ENCODE measurements at places on chromosomes 7 and 10.

- DNase-seq: no peak
Observed at GRCh38 chr10:113427236-113427735, 125.6 kb upstream of the HABP2 start.

GRCh38 chr7:142632271-142633134 is 116.8 kb upstream of the PRSS1 start:
- peak; percentile 32 for DNase-seq

DNA sequence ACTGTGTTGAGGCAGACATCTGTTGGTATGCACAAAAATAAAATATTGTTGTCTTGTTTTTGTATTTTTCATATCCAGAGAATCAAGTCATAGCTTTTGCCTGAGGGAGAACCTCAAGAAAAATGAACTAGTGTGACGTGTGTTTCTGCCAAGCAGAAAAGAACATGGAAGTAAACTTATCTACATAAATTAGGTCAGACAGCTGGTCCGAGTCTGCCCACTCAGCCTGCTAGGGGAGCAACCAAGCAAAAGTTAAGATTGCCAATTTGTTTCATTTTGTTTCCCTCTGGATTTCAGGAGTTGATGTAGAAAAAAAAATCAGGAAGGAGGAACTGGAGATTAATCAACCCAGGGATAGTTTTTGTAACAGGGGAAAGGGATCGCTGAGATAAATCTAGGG is 572.4 kb upstream of the LRRTM3 start:
- DNase-seq: no peak

GRCh38 chr10:69092959-69093850 is 5.3 kb downstream of the SRGN start:
- peak; percentile 64 for DNase-seq

- no peak for DNase-seq
Observed at GRCh38 chr10:32412499-32412853, 33.5 kb upstream of the CCDC7 start.

DNA sequence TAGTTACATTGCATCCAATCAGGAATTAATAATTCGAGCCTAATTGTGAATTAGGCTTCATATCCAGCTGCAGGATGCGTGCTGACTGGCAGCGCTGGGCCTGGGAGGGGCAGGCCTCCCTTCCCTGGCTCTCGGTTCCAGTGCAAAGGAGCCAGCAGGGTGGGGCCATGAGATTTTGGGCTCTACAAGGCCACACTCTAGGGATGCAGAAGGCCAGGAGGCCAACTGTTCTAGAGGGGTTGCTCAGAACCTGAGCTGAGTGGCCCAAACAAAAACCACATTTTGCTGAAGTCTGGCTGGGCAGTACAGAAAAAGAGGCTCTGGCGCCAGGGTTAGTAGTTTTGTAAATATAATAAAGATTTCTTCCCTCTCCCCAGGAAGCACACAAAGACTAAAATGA is 72.3 kb downstream of the CLEC2L start:
- no peak for DNase-seq

- DNase-seq: no peak
Observed at GRCh38 chr10:104036069-104036384, 49.7 kb downstream of the COL17A1 start.

GRCh38 chr7:42237811-42238541 is 967 bp upstream of the GLI3 start:
- DNase-seq: peak; percentile 92

- DNase-seq: no peak
Observed at GRCh38 chr7:91942312-91942711, 1.6 kb downstream of the AKAP9 start.

GRCh38 chr10:57799625-57800024 is 468.1 kb downstream of the IPMK start:
- DNase-seq: no peak

DNA sequence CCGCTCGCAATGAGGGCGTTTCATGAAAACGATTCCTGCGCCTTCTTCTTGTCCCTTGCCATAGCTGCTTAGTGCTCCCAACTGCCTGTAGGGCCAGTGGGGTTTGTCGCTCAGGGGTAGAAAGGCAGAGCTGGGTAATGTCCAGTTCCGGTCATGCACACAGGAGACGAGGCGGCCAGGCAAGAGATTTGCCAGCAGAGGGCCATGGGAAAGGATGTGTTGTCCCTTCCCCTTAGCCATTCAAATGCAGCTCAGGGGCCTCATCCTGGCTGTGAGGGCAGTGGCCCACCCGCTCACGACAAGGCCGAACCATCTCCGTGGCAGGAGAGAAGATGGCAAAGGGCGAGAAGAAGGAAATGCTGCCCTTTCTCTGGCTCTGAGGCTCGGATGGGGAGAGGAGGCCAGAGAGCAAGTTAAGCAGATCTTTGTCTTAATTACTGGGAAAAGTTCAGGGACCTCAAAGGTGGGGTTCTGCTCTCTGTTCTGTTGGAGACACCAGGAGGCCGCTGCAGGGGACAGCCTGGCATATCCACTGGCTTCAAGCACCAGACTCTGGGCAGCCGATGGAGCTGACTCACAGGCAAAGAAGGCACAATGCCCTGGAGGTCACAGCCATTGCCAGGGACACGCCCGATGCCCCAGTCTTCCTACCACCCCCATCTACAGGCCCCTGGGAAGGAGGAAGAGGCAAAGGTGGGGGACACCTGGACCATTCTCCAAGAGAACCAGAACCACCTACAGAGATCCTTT is 534.8 kb upstream of the MGMT start:
- DNase-seq: no peak

DNA sequence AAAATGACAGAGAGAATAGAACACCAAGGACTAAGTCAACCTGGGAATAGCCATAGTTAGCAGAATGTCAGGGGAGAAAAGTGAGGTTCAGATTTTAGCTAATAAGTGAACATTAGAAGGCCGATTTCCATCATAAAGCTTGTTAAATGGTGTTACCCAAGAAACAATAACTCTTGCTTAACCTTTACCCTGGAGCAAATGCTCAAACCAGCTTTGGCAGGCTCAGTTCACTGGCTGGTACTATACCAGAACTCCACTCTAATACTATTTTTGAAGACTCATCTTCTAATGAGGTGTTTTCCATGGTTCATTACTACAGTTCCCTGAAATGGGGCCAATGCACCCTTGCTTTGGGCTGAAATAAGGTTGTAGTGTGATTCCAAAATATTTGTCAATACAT is 61.3 kb downstream of the RNLS start:
- DNase-seq: no peak

GRCh38 chr10:1187151-1187854 is 131.1 kb downstream of the WDR37 start:
- no peak for DNase-seq

GRCh38 chr7:12111422-12112405 is 99.4 kb upstream of the TMEM106B start:
- peak; percentile 70 for DNase-seq

- no peak for DNase-seq
Observed at GRCh38 chr7:128447941-128448564, 7.6 kb upstream of the HILPDA start.

- DNase-seq: no peak
Observed at GRCh38 chr10:114349522-114350215, 54.6 kb downstream of the AFAP1L2 start.

DNA sequence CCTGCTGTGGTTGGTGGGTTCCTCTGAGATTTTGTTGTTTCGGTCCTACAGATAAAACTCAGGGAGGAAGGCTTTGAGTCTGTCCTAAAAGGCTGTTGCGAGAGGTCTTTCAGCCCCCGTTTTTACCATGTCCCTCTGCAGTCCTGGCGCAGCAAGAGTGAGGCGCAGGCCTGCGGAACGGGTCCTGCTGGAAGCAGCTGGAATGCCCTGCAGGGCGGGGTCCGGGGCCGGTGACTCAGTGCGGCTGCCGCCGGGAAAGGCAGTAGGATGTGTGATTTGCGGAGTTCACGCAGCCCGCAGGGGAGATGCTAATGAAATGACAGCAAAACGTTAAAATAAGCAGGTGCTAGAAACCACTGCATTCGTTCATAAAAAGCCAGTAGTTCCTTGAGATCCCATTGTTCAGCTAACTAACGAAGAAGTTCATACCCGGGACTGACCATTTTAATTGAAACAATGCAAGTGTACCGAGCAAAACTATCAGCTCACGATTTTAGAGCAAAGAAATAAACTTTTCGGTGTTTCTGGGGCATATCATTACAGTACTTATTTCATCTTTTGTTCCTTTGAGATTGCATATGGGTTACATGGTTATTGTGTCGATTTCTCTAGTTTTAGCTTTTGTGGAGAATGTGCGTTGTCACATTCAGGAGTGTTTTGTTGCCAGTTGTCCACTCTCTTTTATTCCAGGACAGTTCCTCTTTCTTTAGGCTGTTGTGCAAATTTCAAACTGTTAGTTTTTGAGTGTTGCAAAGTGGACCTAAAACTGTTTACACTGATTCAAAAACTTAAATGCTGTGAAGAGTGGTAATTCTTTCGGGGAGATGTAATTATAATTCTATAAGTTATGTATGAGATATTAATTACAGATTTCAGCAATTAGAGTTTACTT is 783 bp downstream of the ANLN start:
- peak; percentile 88 for DNase-seq

DNA sequence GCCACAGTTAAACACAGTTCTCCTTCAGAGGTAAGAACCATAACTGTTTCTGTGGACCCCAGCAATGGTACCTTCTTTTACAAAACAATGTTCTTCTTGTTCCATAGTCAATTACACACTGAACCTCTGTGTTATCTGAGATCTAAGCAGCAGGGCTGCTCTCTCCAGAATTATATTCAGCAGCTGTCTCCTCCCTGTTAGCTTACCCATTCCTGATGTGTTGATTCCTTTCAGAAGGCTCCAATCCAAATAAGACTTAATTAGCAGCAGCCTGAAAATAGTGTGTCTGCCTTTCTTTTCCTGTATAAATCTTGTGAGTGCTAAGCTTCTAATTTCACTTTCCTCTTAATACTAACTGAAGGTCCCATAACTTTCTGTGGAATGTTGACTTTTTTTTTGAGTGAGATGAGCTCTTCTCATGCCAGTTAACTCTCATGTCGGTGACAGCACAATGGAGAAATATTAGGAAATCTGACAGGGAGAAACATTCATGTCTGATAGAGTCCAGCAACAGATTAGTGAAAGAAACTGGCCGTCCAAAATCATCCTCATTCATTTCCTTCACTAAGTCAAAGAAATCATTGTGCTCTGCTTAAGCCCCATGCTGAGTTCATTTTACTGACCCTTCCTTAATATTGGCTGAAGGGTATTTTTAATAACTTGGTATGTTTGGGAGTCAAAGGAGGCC is 226.5 kb downstream of the PRKG1 start:
- no peak for DNase-seq

- no peak for DNase-seq
Observed at GRCh38 chr7:23687011-23687410, 7.0 kb downstream of the FAM221A start.

- DNase-seq: no peak
Observed at GRCh38 chr7:158174947-158175346, 412.7 kb downstream of the PTPRN2 start.

DNA sequence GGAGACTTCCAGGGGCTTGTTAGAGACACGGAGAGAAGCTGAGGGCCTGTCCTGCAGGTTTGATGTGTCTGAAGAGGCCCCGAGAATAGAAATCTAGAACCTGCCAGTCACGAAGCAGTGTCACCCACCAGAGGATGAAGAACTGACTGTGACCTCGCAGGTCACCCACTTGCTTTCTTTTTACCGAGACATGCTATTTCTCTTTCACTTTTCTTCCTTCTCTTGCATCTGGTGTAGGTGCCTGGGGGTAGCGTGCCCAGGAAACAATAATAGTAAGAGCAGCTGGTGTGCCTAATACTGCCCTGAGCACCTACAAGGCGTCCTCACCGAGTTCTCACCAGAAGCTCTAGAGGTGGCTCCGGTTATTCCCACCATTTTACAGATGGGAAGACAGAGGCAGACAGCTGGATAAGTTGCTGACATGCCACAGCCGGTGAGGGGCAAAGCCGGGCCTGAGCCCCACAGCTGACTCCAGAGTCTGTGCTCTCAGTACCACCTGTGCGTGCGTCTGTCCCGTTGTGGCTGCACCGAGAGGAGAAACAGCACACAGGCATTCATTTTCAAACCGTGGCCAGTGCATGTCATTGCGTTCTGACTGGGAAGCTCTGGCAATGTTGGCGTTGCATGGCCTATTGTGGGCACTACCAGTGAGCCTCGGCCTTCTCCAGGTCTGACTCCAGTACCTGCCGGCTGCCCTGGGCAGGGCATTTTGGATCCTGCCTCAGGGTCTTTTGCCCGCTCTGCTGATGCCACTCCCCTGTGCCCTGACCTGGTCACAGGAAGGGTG is 7.8 kb downstream of the CHST3 start:
- no peak for DNase-seq

DNA sequence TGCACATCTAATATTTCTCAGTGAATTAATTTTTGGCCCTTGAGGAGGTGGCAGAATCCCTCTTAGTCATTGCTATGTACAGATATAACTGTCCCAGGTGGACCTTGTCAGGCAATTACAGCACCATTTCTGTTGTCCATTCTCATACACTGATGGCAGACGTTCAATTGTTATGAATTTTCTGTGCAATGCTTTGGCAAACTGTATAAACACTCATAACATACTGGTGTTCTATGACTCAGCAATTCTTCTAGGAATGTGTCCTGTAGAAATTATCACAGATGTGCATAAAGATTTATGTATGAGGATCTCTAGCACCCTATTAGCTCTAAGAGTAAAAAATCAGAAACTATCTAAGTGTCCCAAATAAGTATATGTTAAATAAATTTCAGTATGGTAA is 80.8 kb downstream of the DNAJB9 start:
- no peak for DNase-seq

- DNase-seq: no peak
Observed at GRCh38 chr7:3884543-3884942, 583.5 kb downstream of the SDK1 start.

GRCh38 chr7:52482076-52482475 is 553.4 kb upstream of the POM121L12 start:
- DNase-seq: no peak

- DNase-seq: no peak
Observed at GRCh38 chr7:24783698-24784097, 26.4 kb upstream of the GSDME start.

DNA sequence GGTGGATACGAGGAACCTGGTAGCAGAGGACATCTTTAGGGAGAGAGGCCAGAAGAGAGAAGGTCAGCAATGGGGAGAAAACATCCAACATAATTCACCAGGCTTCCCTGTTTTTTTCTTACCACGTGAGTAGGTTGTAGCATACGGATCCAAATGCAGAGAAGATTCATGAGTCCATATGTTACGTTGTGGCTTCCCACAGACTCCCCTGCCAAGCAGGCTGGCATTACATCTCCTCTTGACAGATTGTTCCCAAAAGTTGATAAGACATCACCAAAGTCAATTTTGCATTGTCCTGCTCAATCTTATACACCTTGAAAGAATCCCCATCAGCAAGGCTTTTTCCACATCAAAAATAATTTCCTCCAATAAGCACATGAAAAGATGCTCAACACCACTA is 39.7 kb downstream of the DRGX start:
- DNase-seq: no peak

- DNase-seq: no peak
Observed at GRCh38 chr7:27361522-27361921, 118.9 kb downstream of the EVX1 start.

GRCh38 chr7:1043552-1044188 is 676 bp upstream of the GPR146 start:
- DNase-seq: no peak

DNA sequence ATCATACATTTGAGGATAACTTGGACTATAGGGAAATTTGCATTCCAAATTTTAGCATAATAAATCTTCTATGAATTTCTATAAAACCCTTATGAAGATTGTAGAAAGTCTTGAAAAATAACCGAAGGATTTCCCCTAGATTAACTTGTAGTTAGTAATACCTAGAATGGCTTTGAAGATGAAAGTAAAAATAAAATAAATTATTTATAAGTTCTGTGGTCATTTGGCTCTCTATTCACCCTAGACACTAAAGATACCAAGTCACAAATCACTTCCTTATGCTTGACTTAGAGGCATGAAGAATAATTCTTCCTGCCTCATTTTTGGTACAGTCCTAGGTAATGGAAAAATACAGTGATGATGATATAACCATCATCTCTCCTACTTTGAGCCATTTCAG is 79.3 kb downstream of the CSTF2T start:
- DNase-seq: no peak

All from left hindlimb (tissue), 1 donor.